CD8-positive, alpha-beta memory T cell (primary cell): ENCODE measurements at places on chromosomes 16 and 17.

DNA sequence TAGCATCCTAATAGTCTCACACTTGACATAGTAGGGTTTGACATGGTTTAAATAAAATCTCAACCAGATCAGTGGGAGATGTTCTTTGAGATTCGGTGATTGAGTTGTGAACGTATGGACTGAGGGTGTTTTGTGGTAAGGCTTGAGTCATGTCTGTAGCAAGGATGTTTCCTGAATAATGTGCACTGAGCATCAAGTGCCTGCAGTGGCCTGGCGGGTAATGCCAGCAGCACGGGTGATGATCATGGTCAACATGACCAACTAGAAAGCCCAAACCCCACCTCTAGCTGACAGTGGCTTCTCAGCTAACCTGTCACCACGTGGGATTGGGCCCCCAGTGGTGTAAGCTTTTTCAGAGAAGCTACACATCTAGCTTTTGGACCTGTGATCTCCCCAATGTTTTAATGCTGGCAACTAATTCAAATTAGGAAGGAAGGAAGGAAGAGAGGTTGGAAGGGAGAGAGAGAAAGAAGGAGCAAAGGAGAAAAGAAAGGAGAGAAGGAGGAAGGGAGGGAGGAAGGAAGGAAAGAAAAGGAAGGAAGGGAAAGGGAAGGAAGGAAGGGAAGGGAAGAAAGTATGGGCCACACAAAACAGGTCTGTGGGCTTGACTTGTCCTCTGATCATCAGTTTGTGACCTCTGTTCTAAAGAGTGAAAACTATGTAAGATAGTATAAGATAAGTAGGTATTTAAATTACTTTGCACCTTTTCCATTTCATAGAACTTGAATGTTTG, 55.4 kb downstream of the WWOX start:
- DNase-seq = no peak

- DNase-seq = no peak
Measured at GRCh38 chr16:69858191-69859104, 92.7 kb upstream of the CLEC18A start.

DNA sequence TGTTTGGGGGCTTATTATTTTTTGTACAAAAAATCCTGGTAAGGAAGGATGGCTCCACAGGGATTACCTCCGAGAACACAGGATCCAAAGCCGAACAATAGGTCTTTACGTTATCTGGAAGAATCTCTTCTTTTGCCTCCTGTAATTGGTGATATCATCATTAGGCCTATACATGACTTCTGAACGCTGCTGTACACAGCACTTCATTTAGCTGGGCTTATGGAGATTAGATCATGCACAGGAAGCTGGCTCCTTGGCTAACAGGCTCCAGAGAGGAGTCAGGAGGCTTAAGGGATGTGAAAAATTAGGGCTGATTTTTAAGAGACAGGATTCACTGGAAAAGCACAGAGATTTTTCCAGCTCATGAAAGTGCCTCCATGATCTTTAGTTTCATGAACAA, 54.7 kb downstream of the TANGO6 start:
- DNase-seq = no peak

GRCh38 chr17:70074956-70075355, at the start of gene KCNJ16:
TSS of gene KCNJ16 (plus strand) at chr17:70075225. CDS start at chr17:70132088, 56,863 bp downstream.
- DNase-seq = no peak

DNA sequence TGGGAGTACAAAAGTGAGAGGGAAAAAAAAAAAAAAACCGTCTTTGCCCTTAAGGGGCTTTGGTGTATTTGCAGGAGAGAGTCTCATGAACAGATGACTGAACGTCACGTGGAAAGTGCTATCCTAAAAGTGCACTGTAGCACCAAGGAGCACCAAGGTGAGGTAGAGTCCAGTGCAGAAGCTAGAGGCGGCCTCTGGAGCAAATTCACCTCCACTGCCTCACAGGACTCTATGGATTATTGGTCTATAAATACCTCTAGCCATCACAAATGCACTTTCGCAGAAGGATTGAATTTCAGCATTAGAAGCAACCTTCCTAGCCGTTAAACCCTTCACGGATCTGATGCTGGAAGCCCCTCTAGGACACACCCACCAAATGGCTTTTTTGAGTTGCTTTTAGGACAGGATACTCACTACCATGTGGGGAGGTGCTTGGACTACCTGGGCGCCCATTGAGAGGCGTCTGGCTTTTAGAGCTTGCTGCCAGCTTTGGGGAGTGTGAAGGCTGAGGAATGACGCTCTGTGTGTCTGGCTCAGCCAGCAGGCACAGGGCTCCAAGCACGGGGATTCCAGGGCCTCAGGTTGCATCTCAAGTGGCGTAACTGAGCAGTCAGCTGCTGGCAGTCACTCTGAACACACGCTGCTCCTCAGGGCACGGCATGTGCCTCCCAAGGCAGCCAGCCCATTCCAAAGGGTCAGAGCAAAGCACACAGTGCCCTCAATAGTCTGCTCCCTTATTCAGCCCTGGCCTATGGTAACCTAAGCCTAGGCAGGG, 52.7 kb downstream of the CDRT4 start:
- no peak for DNase-seq

DNA sequence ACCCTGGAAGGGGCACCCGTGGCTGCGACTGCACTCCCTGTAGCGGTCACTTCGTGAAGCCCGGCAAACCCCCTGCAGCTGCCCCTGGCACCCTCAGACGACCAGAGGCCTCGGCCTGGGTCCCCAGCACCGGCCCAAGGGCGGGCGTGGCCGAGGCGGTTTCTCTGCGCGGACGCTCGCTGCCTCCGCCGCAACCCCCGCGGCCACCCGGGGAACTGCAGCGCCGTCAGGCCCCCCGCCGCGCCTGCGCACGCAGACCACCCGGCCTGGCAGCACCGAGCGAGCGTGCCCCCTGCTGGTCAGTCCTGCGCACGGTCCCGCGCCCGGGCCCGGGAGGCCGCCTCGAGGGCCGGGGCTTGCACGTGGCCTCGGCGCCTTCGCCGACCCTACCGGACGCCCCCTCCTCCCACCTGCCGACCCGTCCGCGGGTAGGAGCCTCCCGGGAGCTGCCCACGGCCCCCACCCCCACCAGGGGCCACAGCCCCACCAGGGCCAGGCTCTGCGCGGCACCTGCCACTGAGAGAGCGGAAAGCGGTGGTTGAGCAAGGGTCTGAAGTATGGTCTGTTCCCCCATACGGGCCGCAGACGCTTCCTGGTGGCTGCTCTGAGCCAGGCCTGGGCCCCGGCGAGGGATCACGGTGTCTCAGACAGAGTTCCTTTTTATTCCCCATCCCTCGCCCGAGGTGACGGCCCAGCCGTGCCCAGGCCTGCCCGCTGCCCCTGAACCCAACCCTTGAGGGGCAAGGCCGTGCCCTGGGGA, 11.5 kb upstream of the HS3ST6 start:
- DNase-seq = peak; percentile 93

DNA sequence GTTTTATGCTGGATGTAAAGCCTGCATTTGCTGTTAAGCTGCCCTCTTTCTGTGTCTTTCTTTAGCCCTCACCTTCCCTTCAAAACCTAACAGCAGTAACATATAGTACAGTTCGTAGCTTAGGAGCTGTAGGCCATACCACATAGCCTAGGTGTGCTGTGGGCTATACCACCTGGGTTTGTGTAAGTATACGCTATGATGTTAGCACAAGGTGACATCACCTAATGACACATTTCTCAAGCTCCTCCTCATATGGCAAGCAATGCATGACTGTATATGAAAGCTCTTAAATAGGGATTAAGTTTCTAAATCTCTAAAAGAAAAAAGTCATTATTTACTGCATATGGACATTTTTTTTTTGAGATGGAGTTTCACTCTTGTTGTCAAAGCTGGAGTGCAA, 57.8 kb upstream of the TMEM97 start:
- no peak for DNase-seq

- DNase-seq = no peak
Measured at GRCh38 chr17:69466905-69467667, 52.6 kb downstream of the MAP2K6 start.

- no peak for DNase-seq
Measured at GRCh38 chr16:86321491-86321890, 188.8 kb upstream of the FOXF1 start.

- no peak for DNase-seq
Measured at GRCh38 chr16:27728691-27729090, 178.7 kb downstream of the KATNIP start.

- no peak for DNase-seq
Measured at GRCh38 chr17:37737971-37738370, 6.9 kb downstream of the HNF1B start.

- DNase-seq = peak; percentile 39
Measured at GRCh38 chr16:19696328-19696727, 21.7 kb downstream of the KNOP1 start.

DNA sequence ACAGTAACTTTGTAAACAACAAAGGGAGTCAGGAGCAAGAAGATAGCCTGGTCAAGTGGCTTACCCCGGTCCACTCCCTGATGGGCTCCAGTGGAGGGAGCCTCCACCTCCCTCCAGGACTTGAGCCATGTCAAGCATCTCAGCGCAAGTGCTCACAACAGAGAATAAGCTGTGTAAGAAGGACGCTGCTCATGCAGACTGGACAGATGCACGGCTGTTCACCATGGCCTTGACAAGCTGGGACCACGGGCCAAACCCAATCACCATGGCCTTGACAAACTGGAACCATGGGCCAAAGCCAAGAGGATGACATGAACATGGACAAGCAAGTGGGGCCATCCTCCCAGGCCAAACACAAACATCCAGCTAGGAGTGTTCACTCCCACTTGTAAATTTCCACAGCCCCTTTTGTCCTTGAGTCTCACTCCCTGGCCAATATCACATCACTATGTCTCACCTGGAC, 3.4 kb upstream of the PITPNM3 start:
- DNase-seq = no peak

DNA sequence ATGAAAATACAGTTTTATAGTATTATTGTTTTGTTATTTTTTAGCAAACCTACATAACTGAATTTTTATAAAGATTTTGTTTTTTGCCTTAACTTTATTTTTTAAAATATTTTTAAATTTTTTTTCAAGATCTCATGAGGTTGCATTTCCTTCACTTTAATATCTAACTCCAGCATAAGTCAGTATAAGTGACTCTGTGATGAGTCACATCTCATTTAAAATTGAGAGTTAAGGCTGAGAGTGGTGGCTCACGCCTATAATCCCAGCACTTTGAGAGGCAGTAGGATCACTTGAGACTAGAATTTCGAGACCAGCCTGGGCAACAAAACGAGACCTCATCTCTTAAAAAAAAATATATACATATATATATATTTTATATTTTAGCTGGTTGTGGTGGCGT, 44.0 kb downstream of the NLK start:
- no peak for DNase-seq

DNA sequence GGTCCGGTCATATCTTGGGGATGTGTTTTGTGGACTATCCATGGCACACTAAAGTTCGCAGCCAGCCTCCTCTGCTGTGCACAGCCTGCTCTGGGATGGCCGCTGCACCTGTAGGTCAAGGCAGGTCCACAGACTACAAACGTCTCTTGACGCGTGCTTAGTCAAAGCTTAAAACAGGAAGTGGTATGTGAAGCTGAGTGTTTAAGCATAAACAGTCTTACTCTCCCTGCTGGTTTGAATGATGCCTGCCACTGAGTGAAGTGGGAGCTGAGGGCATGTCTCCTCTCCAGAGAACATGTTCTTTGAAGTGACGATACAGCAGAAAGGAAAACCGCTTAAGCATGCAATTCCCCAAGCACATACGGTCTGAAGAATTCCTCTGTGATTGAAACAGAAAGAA, 365.6 kb downstream of the SLC39A11 start:
- DNase-seq = peak; percentile 48

- DNase-seq = no peak
Measured at GRCh38 chr16:31352376-31353115, 2.4 kb upstream of the ITGAX start.

DNA sequence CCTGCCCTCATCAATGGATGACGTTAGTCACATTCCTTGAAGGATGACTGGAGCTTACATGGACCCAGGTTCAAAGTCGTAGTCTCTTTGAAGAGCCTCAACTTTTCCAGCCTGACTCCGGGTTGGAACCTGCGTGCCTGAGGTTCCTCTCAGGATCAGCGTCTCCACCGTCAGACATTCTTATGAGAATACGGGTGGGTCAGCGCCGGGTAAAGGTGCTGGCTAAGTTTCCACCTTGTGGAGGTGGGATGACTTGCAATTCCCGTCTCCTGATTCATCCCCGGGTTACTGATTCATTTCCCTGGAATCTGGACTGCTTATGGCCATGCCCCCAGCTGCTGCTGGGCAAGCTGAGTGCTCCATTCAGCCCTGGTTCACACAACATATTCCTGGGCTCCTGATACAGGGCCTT, 38.9 kb upstream of the CMIP start:
- DNase-seq = no peak

GRCh38 chr16:49287572-49287971, 5.9 kb upstream of the CBLN1 start:
- no peak for DNase-seq

DNA sequence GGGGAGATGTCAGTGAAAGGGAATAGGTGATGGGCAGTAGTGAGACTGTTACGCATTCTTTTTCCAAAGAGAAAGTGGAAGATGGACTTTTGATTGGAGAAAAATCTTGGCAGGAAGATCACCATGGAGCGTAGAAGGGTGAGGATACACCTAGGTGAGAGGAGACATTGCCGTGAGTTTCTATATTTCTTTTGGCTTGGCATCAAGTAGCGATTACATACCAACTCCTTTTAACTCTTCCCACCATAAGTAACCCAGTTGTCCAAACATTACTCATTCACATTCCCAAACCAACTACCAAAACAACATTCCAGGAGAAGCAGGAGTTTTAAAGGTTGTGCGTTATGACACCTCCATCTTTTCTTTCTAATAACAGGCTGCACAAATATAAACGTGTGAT, 10.7 kb upstream of the KRT28 start:
- no peak for DNase-seq

DNA sequence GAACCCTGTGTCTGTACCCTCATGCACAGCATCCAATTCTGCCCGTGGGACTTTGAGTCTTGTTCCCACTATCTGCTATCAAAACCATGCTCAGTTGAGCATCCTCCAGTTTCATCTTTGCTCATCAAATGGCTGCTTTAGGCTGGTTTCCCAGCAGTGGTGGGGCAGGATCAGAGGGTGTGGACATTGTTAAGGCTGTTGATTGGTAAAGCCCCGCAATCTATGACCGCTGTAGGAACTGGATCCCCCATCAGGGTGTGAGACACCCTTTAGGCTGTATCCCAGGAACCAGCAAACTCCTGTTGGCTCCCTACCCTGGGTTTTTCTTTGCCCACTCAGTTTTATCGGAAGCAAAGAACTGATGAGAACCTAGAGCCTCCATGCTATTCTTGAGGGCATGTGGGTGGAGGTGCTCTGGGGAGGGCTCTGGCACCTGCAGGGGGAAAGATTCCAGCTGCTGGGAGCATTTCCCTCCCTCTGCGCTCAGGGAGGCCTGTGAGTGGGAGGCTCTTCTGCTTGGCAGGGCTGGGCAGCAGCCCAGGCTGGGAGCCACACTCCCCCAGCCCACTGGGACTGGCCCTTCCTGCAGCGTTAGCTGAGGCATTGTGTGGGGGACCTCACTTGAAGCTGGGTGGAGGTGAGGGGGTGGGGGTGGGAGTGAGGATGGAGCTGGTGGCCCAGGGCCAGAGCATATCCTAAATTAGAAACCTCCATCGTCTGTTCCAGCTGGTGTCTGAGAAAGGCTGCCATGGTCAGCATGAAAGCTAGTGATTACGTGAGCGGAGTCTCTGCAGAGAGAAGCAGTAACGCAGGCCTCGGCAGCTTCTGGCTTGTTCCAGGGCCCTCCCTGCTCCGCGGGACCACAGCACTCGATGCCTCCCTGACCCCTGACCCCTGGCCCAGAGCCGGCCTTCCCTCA, 160.6 kb downstream of the IRF8 start:
- no peak for DNase-seq

GRCh38 chr16:89371386-89371785, 119.0 kb downstream of the ANKRD11 start:
- no peak for DNase-seq

GRCh38 chr17:35807371-35808144, 1.7 kb upstream of the TAF15 start:
- DNase-seq = no peak
